ENCODE measurements at places on chromosomes 7 and 10. TPM values are rescaled to one million over a fixed set of nuclear protein-coding genes. Genes with fewer than 3 reads are reported as not detected.

DNAJC12 gene
- 9.3 TPM for total RNA-seq

ASB10 gene
- total RNA-seq: not detected

XRCC2 gene
- 6.7 TPM for total RNA-seq

HOXA2 gene
- total RNA-seq: 33.9 TPM

PON1 gene
- total RNA-seq: not detected

GNAT3 gene
- not detected for total RNA-seq

FAM25A gene
- not detected for total RNA-seq

EPO gene
- total RNA-seq: 0.27 TPM

MRLN gene
- not detected for total RNA-seq

NAT16 gene
- not detected for total RNA-seq

TAS2R41 gene
- total RNA-seq: not detected

MSMB gene
- not detected for total RNA-seq

TRIL gene
- 13.4 TPM for total RNA-seq

RBM33 gene
- 91.5 TPM for total RNA-seq

CFAP69 gene
- 4.8 TPM for total RNA-seq

C10orf53 gene
- total RNA-seq: not detected

KNDC1 gene
- 23.7 TPM for total RNA-seq

INHBA gene
- total RNA-seq: 51.4 TPM

SFRP4 gene
- 6.4 TPM for total RNA-seq

AMPH gene
- 2.0 TPM for total RNA-seq

UPK3B gene
- total RNA-seq: 49.5 TPM

IFIT1B gene
- not detected for total RNA-seq

MMRN2 gene
- 6.5 TPM for total RNA-seq

LEP gene
- total RNA-seq: not detected

GRM3 gene
- not detected for total RNA-seq

SLC16A12 gene
- total RNA-seq: 3.1 TPM

MET gene
- 22.8 TPM for total RNA-seq

LIPF gene
- total RNA-seq: not detected

GNG11 gene
- total RNA-seq: 5.8 TPM

VENTX gene
- total RNA-seq: 0.09 TPM

SLC26A3 gene
- total RNA-seq: not detected

VSTM4 gene
- 4.1 TPM for total RNA-seq

CALN1 gene
- 0.25 TPM for total RNA-seq

SFMBT2 gene
- 2.0 TPM for total RNA-seq

HTR7 gene
- 3.0 TPM for total RNA-seq

CALD1 gene
- total RNA-seq: 194 TPM

STEAP1B gene
- total RNA-seq: 0.58 TPM

SPDYE2 gene
- not detected for total RNA-seq

ANKRD7 gene
- total RNA-seq: not detected

ZNF316 gene
- 55.9 TPM for total RNA-seq

CALHM1 gene
- not detected for total RNA-seq

SORBS1 gene
- total RNA-seq: 25.1 TPM

CALHM3 gene
- total RNA-seq: not detected

BAIAP2L1 gene
- total RNA-seq: 31.0 TPM

GPRIN2 gene
- total RNA-seq: 20.3 TPM

LIPM gene
- total RNA-seq: not detected

OR13A1 gene
- 0.35 TPM for total RNA-seq

RPEL1 gene
- total RNA-seq: not detected

HOXA5 gene
- 133 TPM for total RNA-seq

PRPS1L1 gene
- total RNA-seq: not detected

MOGAT3 gene
- total RNA-seq: not detected

STK17A gene
- 9.3 TPM for total RNA-seq

AMZ1 gene
- 0.13 TPM for total RNA-seq

OR2A42 gene
- 0.50 TPM for total RNA-seq
